Right lobe of liver (tissue), 6 donors: ENCODE measurements at places on chromosomes 5 and 9.

GRCh38 chr5:39068099-39068498, 6.1 kb downstream of the RICTOR start:
- H3K27me3 ChIP-seq, result no peaks in the 10 kb centered on the region
- H3K27ac ChIP-seq, result no peak overlapping the region
- DNase-seq, result no peak
- H3K36me3 ChIP-seq, result no peaks in the 10 kb centered on the region
- H3K4me1 ChIP-seq, result no peaks in the 10 kb centered on the region
- H3K4me3 ChIP-seq, result no peak overlapping the region

DNA sequence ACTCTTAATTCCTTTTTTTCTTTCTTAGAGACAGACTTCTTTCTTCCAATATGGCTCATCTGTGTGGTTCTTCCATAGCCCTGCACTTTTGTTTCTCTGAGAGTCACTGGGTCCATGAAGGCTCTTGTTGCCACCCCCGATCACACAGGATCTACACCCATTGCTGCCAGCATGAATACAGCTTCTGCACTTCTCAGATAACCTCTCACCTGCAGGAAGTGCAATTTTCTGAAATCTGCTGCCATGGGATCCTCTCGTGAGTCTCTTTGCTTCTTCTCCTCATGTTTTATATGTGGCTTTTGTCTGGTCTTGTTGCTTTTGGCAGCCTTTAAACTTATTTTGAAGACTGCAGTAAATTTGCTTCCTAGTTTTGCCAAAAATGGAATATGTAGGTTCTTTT, 171.2 kb downstream of the TMEM167A start:
- no peak overlapping the region for H3K27ac ChIP-seq
- H3K27me3 ChIP-seq, result no peaks in the 10 kb centered on the region
- H3K4me1 ChIP-seq, result no peaks in the 10 kb centered on the region
- no peaks in the 10 kb centered on the region for H3K36me3 ChIP-seq

DNA sequence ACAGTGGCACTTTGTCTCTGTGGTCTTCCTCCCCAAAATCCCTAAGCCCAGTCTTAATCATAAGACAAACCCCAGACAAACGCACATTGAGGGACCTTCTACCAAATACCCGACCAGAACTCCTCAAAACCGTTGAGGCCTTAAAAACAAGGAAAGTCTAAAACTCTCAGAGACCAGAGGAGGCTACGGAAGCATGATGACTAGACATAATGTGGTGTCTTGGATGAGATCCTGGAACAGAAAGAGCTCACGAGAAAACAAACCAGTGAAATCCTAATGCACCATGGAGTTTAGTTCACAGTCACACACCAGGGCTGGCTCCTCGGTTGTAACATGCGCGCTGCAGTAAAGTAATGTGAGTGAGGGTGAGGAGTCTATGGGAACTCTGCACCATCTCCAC, 58.4 kb downstream of the OTULIN start:
- H3K4me3 ChIP-seq, result no peak overlapping the region
- DNase-seq, result no peak
- no peaks in the 10 kb centered on the region for H3K36me3 ChIP-seq
- H3K27ac ChIP-seq, result no peak overlapping the region
- no peaks in the 10 kb centered on the region for H3K27me3 ChIP-seq

DNA sequence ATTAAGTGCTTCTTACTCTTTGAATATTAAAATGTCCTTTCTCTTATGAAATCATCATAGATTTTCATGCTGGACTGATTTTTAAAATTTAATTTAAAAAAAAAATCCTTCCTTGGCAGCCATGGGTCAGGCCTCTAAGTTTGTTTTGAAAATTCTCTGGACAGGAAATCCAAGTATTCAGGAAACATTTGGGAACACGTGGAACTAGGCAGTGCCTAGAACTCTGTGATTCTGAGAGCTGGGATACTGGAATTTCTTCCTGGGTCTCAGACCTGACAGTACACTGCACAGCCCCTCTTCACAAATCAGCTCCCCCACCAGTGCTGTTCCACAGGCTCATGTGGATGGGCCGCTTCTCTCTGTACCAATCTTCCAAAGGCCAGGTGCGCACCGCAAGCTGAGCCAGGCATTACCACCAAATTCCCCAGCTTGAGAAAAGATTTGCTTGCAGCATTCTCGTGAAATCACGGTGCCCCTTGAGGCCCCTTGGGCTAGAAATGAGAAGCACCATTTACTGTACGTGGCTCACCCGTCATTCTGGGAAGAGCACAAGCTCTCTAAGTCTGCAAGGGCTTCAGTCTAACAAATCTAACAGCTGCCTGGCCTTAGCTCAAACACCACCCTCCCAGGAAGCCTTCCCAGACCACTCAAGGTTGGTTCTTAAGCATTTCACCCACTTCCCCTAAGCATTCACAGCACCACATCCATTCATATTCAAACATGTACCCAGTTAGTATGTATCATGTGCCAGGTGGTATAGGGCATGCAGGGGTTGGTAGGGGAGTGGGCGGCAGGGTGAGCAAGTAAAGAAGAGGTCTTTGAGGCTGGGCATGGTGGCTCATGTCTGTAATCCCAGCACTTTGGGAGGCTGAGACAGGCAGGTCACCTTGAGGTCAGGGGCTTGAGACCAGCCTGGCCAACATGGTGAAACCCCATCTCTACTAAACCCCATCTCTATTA, 26.5 kb downstream of the B4GALT1 start:
- H3K4me3 ChIP-seq, result no peak overlapping the region
- no peak for DNase-seq
- H3K4me1 ChIP-seq, result peaks cover 94% of the 10 kb centered on the region
- no peaks in the 10 kb centered on the region for H3K27me3 ChIP-seq
- H3K36me3 ChIP-seq, result no peaks in the 10 kb centered on the region

DNA sequence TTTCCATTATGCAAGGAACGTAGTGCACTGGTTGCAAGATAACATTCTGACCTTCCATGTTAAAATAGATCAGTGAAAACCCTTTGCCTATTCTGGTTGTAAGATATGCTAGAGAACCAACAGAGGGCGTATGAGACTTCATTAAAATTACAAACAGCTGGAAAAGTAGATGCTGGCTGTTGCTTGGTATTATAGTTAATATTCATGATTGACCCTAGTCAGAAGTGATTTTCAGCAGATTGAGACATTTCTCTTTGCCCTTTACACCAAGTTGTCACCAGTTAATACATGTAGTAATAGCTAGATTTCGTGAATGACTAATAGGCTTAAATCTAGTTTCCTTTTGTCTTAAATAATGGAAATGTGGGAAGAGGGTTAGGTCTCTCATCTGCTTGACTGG, 13.8 kb upstream of the FGF18 start:
- H3K4me1 ChIP-seq, result no peaks in the 10 kb centered on the region
- no peaks in the 10 kb centered on the region for H3K27me3 ChIP-seq
- no peak overlapping the region for H3K4me3 ChIP-seq
- H3K36me3 ChIP-seq, result peaks cover 60% of the 10 kb centered on the region
- H3K27ac ChIP-seq, result no peak overlapping the region

GRCh38 chr9:101311758-101312420, 72.9 kb downstream of the BAAT start:
- no peaks in the 10 kb centered on the region for H3K27me3 ChIP-seq
- DNase-seq, result no peak
- H3K4me1 ChIP-seq, result peaks cover 12% of the 10 kb centered on the region
- H3K36me3 ChIP-seq, result no peaks in the 10 kb centered on the region

- H3K36me3 ChIP-seq, result no peaks in the 10 kb centered on the region
- no peak overlapping the region for H3K4me3 ChIP-seq
- H3K27ac ChIP-seq, result no peak overlapping the region
- no peaks in the 10 kb centered on the region for H3K4me1 ChIP-seq
- no peaks in the 10 kb centered on the region for H3K27me3 ChIP-seq
- DNase-seq, result no peak
Measured at GRCh38 chr5:142609142-142609541, 76.7 kb downstream of the FGF1 start.

- H3K4me3 ChIP-seq, result no peak overlapping the region
- H3K4me1 ChIP-seq, result no peaks in the 10 kb centered on the region
- DNase-seq, result no peak
- no peaks in the 10 kb centered on the region for H3K36me3 ChIP-seq
- no peaks in the 10 kb centered on the region for H3K27me3 ChIP-seq
Measured at GRCh38 chr9:119050281-119050680, 319.0 kb downstream of the BRINP1 start.

DNA sequence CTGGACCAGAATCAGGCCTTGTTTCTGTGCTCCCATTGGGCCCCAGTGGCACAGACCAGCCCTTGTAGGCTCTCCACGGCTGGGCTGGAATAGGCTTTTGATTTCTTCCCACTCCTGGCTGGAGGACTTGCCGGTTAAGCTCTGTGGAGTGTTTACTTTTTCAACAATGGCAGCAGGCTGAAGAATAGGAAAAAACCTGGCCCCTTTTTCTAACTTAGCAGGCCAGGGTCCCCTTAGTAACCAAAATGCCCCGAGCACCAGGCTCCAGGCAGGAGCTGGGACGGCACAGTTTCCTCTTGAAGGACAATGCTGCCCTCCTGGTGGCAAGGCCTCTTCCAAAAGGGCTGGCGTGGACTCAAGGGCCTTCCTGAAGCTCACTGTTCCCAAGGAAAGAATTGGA, 230.3 kb downstream of the CRB2 start:
- H3K4me1 ChIP-seq, result no peaks in the 10 kb centered on the region
- no peak overlapping the region for H3K4me3 ChIP-seq
- no peak overlapping the region for H3K27ac ChIP-seq
- no peaks in the 10 kb centered on the region for H3K27me3 ChIP-seq

DNA sequence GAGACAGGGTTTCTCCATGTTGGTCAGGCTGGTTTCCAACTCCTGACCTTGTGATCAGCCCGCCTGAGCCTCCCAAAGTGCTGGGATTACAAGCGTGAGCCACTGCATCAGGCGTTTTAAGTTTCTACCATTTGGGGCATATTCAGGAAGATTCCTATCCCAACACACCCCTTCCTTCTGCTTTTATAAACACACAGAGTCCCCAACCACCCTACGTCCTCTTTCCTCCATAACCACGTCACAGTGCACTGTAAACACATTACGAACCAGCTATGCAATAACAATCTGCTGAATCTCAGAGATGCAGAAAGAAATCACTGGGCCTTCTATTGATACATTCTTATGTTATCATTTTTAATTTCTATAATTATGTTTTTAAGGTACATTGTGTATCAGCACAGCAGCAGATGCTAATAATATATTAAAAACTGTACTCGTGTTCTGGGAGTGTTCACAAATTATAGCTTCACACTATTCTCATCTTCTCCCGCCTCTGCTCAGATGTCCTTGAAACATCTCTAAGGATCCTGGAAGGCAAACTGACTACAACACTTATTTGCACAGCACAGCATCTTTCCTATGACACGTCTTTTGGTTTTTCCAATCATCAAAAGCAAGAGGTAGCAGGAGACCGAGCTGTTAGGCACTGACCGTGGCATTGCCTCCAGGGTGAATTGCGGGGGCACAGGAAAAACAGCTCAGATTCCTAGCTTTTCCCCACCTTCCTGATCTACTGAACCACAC, 60.2 kb downstream of the KCNIP1 start:
- H3K36me3 ChIP-seq, result no peaks in the 10 kb centered on the region
- no peak for DNase-seq
- no peaks in the 10 kb centered on the region for H3K27me3 ChIP-seq
- no peaks in the 10 kb centered on the region for H3K4me1 ChIP-seq
- no peak overlapping the region for H3K27ac ChIP-seq

GRCh38 chr9:86337469-86338108, 16.6 kb downstream of the TUT7 start:
- no peak for DNase-seq
- no peak overlapping the region for H3K27ac ChIP-seq
- H3K4me3 ChIP-seq, result no peak overlapping the region
- H3K4me1 ChIP-seq, result peaks cover 8% of the 10 kb centered on the region
- H3K36me3 ChIP-seq, result peaks cover 9% of the 10 kb centered on the region

DNA sequence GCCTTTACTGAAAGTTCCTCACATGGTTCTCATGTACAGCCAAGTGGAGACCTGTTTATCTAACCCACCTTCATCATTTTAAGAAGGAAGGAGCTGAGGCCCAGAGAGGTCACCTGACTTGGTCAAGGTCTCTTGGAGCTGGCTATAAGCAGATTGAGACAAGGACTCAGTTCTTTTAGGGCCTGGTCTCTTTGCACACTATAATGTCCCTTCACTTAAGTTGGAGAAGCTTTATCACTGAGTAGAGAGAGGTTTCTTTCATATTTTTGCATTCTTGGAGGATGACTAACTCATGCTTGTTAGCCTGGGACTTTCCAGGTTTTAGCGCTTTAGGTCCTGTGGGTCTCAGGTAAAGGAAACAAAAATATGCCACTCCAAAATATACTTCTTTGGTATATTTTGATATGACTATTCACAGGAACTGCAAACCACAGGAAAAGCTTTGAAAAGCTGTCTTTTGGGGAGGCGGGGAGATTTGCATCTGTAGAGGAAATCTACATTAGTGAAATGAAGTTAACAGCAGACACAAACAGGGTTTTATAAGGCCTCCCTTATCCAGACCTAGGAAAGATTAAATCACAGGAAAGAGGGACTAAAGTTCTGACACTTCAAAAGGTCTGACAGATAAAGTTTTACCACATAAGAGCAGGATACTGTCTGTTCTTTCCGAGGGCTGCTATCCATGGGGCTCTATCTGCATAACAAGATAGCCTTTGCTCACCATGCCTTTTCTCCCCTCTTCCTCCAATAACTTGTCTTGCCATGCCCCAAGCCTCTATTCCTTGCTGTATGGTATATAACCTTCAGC, 95.8 kb upstream of the ANKRD55 start:
- H3K27me3 ChIP-seq, result no peaks in the 10 kb centered on the region
- no peak overlapping the region for H3K4me3 ChIP-seq
- no peak for DNase-seq

DNA sequence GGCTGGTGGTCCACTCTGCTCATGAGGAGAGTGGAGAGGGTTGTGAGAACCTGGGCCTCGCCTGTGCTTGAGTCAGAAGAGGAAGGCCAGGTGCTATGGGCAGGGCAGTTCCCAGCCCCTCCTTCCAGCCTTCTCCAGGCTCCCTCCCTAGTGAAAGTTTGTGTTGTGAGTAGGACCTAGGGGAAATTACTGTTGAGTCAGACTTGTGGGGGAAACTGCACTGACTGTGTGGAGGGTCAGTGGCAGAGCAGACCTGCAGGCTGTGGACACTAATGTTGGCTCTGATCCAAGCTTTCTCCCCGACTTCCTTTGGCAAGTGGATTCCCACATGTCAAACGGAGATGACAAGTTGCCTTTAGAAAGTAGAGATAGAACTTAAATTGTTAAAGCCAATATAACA, 102.6 kb downstream of the ARHGAP26 start:
- no peak for DNase-seq
- H3K4me1 ChIP-seq, result peaks cover 11% of the 10 kb centered on the region
- no peaks in the 10 kb centered on the region for H3K36me3 ChIP-seq
- H3K27ac ChIP-seq, result no peak overlapping the region
- H3K27me3 ChIP-seq, result no peaks in the 10 kb centered on the region
- H3K4me3 ChIP-seq, result no peak overlapping the region

DNA sequence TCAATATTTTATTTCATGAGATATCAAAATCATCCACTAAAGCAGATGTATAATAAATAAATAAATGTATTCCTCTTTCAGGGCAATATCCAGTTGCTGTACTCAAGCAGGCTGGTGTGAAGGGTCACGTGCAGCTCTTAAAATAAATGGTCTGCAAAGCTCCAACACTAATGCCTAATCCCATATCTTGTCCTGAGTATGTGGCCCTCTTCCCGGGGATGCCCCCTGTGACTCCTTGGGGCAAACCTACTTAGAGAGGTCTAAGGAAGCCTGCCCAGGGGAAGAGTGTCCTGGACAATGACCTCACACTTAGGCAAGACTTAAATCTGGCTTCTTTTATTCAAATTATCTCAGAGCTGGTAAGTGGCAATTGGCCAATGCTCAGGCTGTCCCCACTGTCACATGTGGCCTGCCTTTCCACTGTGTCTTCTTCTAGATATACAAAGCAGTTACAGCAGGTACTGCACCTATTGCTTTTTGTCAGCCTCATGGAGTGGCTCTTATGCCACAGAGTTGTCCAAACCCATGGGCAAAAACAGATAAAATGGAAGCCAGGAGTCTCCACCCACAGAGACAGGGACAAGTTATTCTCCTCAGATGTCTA, 55.3 kb downstream of the SEMA5A start:
- H3K27ac ChIP-seq, result no peak overlapping the region
- no peak for DNase-seq
- H3K27me3 ChIP-seq, result no peaks in the 10 kb centered on the region
- H3K4me1 ChIP-seq, result no peaks in the 10 kb centered on the region
- H3K4me3 ChIP-seq, result no peak overlapping the region
- no peaks in the 10 kb centered on the region for H3K36me3 ChIP-seq
